Activated CD8-positive, alpha-beta memory T cell treated with anti-CD3 and anti-CD28 coated beads for 48 hours (primary cell): ENCODE measurements at places on chromosomes 11 and 22.

DNA sequence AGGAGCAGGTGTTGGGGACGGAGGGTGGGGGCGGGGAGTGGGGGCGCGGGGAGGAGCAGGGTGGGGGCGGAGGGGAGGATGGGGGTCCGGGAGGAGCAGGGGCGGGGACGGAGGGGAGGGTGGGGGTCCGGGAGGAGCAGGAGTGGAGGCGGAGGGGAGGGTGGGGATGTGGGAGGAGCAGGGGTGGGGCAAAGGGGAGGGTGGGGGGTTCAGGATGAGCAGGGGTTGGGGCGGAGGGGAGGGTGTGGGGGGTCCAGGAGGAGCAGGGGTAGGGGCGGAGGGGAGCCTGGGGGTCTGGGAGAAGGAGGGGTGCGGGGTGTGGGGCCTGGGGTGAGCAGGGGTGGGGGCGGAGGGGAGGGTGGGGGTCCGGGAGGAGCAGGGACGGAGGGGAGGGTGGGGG is 17.1 kb downstream of the CRELD2 start:
- DNase-seq, result no peak

DNA sequence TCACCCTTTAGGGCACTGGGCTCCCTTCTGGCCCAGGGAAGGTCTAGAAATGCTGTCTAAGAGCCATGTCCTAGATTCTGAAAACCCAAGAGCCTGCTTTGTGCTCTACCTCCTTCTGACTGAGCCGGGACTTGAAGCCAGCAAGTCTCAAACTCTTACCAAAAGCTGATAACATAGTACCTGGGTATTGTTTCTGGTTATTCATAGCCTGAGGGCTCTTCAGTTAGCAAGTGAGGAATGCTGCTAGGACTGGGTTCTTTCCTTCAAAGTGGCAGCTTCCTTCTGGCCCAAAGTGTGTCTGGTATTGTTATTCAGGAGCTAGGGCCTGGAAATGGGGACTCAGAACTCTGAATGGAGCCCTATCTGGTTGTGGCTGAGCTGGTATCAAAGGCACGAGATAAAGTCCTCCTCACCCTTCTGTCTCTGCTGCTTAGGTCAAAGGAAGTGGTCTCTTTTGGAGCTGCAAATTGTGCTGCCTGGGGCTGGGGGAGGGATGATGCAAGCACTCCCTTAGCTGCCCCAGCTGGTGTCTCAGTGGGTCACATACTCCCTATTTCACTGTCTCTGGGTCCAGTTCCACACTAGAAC is 696.0 kb upstream of the CCDC179 start:
- DNase-seq, result no peak

DNA sequence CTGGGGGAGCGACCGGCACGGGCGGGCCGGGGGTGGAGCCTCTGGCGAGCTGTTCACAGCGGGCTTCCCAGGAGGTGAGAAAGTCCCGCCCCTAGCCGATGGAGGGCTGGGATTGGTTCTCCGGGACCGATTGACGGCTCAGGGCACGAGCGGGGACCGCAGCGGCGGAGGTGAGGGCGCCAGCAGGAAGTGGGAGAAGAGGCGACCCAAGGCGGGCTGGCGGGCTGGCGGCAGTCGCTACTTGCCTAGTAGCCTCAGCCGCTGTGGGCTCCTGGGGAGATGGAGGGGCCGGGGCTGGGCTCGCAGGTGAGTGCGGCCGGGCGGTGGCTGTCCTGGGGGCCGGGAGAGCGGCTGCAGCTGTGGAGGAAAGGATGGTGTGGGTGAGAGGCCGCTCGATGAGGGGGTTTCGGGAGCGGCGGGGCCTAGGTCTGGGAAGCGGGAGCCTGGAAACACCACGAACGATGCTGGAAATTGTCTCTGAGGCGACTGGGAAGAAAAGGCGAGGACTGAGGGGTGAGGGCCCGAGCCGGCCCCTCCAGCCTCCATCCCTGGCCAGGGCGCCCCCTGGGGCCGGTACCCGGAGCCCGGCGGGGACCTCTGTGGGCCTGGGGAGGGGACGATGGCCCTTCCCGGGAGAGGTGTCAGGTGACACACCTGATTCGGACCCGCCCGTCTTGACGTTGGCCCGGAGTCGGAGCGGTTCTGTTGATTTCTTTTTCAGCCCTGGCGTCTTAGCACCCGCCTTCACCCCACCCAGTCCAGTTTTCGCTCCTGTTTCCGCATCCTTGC is at the start of gene ZDHHC13:
ZDHHC13 (plus strand) TSS at position 198 of the 789 bp plus-strand sequence; CDS start at position 280, 82 bp downstream.
- peak; percentile 84 for DNase-seq

- DNase-seq, result no peak
Observed at GRCh38 chr11:19628018-19628417, 84.6 kb upstream of the NAV2 start.

GRCh38 chr11:120329556-120329955 is 4.5 kb downstream of the TLCD5 start:
- no peak for DNase-seq

DNA sequence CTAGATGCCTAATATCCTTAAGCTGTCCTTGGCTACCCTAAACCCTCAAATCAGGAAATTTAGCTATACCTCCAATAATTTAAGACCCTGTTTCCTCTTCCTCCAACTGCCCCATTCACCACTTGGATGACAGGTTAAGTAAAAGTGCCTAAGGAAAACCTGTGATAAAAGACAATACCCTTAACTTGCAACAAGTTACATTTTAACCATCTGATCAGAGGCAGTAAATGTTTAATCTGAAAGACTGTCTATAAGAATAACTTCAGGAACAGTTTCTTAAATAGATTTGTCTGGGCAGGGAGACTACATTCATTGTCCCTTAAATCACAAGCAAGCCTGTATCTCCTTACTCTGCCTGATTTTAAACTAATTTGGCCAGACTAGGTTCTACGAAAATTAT is 129.1 kb downstream of the APOL5 start:
- no peak for DNase-seq

DNA sequence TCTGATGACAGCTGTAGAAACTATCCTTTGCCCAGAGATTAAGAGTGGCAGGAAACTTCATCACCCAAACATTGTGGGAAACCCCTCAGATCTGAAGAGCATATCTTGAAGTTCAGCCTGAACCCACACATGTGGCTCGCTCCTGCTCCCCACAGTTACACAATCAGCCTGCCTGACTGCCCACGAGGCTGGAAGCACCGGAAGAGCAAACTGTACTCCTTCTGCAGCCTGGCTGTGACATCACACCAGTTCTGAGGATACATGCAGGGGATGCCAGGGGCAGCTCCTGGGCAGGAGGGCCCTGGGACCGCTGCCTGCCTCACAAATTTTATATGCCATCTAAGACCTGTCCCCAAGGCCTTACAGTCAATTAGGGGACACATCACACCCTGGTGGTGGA is 444.4 kb downstream of the BUD13 start:
- DNase-seq, result no peak

DNA sequence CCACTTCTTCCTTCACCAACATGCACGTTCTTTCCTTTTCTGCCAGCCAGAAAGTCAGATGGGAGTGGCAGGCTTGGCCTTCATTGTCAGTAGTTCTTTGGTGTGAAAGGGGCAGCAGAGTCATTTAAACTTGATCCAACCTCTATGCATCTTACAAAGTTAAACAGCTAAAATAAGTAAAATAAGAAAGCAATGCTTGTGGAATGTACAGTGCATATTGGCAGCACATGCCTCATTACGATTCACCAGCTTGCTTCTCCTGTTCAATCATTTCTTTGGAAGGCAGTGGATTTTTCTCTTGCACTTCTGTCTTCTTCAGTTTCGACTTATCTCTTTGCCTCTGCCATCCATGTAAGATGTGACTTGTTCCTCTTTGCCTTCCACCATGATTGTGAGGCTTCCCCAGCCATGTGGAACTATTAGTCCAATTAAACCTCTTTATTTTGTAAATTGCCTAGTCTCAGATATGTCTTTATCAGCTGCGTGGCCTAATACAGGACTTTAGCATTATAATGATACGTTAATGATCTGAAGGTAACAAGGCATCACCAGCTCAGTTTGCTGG is 14.8 kb downstream of the LGALS12 start:
- DNase-seq, result no peak

- DNase-seq, result no peak
Observed at GRCh38 chr22:45036154-45036553, 26.3 kb upstream of the PHF21B start.

GRCh38 chr22:27726686-27727449 is 74.7 kb downstream of the MN1 start:
- DNase-seq, result no peak

- no peak for DNase-seq
Observed at GRCh38 chr11:112630496-112630895, 330.7 kb upstream of the NCAM1 start.

DNA sequence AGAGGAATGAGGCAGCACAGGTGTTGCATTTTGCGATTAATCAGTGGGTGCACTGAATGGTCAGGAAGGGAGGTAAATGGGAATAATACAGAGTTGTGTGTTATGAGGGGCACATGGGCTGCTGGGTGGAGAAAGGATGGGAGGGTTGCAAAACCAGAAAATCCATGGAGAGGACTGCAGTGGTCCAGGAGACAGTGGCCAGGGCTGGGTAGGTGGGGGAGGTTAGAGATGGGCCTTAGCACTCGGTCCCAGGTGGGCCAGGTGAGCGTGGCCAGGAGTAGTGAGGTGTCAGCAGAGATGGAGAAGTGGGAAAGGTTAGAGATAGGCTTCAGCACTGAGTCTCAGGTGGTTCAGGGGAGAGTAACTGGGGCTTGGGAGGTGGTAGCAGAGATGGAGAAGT is 399.1 kb upstream of the LARGE1 start:
- no peak for DNase-seq

DNA sequence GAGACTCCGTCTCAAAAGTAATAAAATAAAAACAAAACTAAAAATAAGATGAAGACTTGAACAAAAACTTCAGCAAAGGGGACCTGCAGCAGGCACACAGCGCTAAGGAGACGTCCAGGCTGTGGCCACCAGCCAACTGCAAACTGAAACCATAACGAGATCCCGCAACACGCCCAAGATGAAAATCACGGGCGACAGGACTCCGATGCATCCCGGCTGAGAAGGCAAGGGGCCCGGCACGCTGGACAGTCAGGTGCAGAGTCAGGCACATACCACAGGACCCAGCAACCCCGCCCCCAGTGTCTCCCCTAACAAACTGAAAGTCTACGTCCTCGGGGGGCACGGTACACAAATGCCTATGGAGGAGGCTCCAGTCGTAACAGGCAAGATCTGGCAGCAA is 9.2 kb downstream of the HRAS start:
- DNase-seq, result no peak
